ENCODE measurements at places on chromosomes 3 and 15.

- no peak for DNase-seq
These were observed 95.8 kb downstream of the ZPLD1 start for GRCh38 chr3:102530415-102531181.

DNA sequence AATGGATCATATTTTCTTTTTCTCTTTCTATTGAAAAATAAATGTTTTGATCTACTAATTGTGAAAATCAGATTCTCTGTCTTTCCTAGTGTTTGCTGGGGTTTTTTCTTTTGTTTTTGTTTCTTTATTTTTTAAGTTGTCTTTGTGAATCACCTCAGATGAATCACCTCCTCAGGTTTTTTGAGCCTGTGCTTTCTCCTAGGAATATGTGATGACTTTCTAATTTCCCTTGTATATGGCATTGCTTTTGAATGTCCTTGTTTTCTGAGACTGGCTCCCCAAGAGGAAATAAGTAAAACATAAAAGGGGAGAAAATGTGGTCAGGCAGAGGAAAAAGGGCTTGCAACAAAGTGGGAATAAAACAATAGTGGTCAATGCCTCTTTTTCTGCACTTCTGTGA, 750.0 kb downstream of the ZPLD1 start:
- no peak for DNase-seq

DNA sequence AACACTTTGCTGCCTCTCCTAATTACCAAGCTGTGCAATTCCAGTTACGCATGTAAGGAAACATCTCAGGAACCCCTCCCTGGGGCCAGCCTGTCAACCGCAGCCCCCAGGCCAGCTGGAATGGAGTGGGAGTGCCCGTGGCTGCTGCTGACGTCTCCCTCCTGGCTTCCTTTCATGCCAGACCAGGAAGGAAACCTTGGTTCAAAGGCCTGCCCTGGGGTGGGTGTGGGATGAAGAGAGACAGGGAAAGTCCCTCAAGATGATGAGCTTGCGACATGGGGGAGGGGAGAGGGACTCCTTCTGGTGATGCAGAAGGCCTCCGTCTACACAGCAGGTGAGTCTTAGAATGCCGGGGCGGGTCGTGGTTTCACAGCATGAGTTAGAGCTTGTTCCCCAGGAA, 11.4 kb upstream of the CYP11A1 start:
- DNase-seq: peak; percentile 88

GRCh38 chr3:42601896-42602581, 1.6 kb downstream of the NKTR start:
- peak; percentile 31 for DNase-seq

- DNase-seq: peak; percentile 45
These were observed 176.2 kb downstream of the P3H2 start for GRCh38 chr3:189944285-189945145.

Data from activated CD4-positive, alpha-beta T cell treated with anti-CD3 and anti-CD28 coated beads for 36 hours (primary cell).